Right renal cortex interstitium (tissue), 3 donors: ENCODE measurements at places on chromosomes 12 and 14. TPM values are rescaled to one million over a fixed set of nuclear protein-coding genes. Genes with fewer than 3 reads are reported as not detected.

Gene GARIN6
- polyA plus RNA-seq: not detected

Gene PIK3C2G
- polyA plus RNA-seq: 4.2 TPM

GRCh38 chr14:77281852-77282410 lies 10.9 kb upstream of the NGB start:
- no peak for DNase-seq

DNA sequence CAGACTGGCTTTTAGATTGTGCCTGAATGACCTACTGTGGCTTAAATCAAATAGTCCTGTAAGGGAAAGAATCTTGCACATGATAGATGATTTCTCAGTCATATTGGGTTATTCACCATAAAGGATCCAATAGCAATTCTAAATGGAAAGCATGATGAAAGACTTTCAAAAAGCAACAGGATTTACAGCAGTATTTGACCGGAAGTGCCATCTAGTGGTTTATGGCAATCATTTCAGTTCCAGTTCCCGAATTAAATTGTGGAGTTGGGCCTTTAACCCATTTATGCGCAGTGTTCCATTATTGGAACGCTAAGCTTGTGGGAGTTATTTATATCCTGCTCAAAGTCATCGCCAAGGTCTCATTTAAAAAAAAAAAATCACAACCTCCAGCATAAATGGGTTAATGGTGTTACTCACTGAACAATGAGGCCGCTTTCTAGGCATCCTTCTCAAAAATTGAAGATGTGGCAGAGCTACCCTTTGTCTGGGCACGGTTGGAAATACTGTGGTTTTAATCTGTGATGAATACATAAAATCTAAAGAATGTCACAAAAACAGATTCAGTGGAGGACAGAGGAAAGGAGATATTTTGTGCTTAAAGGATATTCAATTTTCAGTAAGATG lies 60.8 kb upstream of the REP15 start:
- no peak for DNase-seq

DNA sequence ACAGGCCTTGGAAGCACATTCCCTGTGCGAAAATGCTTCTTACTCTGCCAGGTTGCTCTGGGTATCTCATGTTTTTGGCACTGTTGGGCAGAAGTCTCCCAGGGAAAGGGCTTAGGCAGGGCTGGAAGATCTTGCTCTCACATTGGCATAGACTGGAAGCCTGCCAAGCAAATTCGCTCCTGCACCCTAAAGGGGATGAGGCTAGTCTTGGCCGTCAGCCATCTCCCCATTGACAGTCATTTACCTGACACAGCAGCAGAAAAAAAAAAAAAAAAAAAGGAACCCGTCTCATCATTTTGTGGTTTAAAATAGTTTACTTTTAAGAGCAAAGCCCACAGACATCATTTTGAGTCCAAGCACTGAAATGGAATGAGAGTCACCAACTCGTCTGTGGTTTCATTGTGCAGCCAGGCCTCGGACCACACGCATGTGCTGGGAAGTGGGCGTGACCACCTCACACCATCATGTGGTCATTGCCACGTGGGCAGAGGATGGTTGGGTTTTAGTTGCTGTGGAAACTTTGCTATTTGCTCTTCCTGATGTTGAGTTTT lies 84.8 kb downstream of the NRXN3 start:
- no peak for DNase-seq

GRCh38 chr12:68587448-68587873 lies 23.2 kb upstream of the RAP1B start:
- DNase-seq: no peak
